ENCODE measurements at places on chromosomes 13 and 19.

DNA sequence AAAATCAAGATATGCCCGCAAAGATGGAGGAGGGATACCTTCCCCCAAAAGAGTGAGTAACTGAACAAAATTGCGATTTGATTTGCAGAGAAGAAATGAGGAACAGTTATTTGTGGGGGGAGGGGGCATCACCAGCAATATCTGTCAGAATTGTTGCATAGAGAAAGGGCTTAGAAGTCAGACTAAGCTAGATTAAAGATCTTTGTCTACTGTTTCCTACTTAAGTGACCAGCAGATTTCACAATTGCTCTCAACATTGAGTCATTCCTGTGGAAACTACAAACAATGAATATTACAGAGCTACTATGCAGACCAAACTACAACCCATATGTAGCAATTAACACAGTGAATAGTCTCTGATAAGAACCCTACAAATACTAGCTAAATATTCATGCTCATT lies 27.4 kb downstream of the FPR3 start:
- DNase-seq: no peak

DNA sequence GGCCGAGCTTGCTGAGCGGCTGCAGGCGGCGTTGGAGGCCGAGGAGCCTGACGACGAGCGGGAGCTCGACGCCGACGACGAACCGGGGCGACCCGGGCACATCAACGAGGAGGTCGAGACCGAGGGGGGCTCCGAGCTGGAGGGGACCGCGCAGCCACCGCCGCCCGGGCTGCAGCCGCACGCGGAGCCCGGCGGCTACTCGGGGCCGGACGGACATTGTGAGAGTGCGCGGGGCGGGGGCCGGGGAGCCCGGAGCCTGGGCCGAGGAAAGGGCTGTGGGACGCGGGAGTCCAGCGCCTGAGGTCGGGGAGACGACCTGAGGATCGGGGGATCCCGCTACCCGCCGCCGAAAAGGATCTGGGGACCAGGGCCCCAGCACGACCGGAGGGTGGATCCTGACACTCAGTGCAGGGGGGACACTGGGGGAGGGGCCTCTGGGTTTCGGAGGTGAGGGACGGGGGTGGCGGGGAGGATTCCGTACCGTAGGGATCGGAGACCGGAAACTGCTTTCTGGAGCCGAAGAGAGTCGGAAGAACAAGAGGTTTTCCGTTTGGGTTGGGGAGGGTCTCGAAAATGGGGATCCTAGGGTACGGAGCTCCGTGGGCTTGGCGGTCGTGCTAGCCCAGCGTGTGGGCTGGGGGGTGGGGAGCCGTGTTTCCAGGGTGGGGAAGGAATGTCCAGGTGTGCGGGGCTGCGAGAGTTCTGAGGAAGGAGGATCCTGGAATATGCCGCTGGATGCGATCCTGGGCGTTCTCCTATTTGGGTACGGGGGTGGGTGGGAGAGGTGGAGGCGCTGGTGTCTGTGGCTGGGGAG lies 616 bp downstream of the HNRNPUL1 start:
- DNase-seq: peak; percentile 81

- DNase-seq: no peak
Measured at GRCh38 chr13:109087916-109088623, 458.7 kb downstream of the MYO16 start.

DNA sequence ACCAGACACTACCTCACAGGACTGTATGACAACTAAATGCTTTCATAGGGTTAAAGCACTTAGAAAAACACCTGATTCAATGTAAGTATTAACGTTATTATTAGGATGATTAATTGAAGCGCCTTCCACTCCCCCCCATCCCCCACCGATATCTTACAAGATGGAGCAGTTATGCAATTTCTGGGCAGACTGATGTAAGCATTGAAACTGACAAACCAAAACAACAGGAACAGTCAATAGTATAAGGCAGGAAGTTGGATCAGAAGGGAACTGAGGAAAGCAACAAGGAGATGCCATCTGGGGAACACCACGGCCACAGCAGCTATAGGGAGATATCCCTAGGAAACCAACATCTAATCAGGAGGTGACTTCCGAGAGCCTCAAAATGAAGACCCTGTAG lies 3.8 kb downstream of the LCP1 start:
- no peak for DNase-seq

- no peak for DNase-seq
Measured at GRCh38 chr19:54307389-54308020, 5.5 kb downstream of the LILRA5 start.

GRCh38 chr19:17855280-17856152 lies 4.2 kb upstream of the RPL18A start:
- DNase-seq: no peak

DNA sequence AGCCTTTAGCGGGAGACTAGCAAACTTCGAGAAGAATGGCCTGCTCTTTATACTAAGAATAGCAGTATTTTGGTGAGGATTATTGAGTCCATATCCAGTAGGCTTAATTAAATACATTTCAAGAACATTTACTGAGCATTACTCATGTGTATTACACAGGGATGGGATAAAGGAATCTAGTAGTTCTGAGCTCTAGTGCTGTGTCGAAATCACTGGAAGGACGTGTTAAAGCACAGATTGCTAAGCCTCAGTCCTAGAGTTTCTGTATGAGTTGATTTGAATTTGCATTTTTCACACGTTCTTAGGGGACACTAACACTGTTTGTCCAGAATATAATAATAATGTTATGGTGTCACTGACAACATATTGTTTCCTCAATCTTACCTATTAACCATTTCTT lies 9.0 kb downstream of the ZNF302 start:
- no peak for DNase-seq

- no peak for DNase-seq
Measured at GRCh38 chr13:79160818-79161217, 245.2 kb downstream of the RBM26 start.

- DNase-seq: no peak
Measured at GRCh38 chr19:42018503-42019193, 24.6 kb upstream of the ATP1A3 start.

DNA sequence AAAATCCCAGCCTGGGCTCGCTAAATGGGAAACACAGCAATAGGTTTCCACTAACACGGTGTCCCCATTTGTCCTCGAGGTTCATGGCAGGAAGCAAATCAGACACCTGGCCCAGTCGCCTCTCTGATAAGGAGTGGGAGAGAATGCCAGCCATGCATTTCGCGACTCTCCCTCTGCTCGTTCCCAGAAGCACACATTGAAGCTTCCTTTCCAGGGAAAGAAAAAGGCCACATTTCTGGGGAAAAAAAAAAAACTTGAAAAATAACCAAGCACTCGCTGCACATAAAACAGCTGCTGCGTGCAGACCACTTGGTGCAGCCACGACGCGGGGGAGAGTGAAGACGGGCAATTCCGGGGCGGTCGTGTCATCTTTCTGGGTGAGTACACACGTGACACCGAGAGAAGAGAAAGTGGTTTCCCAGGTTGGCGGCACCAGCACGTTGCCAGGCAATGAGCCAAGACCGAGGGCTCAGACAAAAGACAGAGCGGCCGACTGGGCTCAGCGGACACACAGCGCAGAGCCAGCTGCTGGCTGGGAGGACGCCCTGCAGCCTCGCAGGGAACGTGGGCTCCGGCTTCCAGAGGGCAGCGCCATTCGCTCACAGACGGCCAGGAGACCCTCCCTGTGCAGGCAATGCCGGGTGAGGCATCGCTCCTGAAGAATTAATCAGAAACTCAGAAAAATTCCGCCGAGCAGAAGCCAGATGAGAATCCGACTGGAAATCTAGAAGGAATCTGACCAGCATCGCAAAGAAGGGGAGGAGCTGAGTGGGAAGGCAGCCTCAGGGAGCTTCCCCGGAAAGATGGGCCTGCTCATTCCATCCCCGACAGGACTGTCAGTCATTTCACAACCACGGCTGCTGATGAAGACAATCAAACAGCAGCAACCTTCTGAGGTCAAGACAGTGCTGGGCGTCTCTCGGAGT lies 83.2 kb upstream of the IRS2 start:
- peak; percentile 86 for DNase-seq

DNA sequence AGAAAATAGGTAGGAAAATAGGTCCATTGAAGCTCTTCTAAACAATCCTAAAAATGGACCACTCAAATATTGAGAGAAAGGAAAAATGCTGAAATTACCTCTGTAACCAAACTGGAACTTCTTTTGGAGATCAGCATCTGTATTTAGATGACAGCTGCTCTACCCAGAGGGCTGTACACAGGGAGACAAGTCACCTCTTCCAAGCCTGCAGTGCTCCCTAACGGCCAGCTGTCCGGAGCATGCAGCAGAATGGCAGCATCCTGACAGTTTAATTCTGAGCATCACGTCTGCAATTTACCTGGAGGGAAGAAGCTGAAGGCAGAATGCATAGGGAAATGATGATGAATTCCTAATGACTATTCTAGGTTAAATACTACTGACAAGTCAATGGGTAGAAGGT lies 62.8 kb upstream of the DIAPH3 start:
- DNase-seq: no peak

DNA sequence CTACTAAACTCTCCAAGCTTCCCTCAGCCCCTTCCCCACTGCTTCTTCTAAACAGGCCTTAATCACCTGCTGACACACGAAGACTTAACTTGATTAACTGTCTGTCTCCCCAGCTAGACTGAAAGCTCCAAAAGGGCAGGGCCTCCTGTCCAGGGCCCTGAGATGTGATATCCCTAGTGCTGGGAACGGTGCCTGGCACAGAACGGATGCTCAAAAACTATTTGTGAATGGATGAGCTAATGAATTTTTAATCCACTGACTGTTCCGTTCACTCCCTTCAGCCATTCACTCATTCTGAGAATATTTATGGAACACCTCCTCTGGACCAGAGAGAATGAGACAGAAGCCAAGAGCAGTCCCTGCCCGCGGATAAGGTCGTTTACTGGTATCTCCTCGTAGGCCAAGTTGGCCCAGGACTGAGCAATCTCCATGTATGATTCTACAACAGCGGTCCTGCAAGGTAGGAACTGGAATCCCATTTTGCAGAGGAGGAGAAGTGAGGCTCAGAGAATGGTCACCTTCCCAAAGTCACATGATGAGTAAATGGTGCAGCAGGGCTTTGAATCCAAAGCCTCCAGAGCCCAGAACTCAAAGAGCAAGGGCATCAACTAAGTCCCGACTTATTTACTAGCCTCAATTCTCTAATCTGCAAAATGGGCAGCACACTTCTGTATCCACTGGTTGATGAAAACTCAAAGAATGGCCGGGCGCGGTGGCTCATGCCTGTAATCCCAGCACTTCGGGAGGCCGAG lies 3.4 kb downstream of the DMWD start:
- DNase-seq: no peak

DNA sequence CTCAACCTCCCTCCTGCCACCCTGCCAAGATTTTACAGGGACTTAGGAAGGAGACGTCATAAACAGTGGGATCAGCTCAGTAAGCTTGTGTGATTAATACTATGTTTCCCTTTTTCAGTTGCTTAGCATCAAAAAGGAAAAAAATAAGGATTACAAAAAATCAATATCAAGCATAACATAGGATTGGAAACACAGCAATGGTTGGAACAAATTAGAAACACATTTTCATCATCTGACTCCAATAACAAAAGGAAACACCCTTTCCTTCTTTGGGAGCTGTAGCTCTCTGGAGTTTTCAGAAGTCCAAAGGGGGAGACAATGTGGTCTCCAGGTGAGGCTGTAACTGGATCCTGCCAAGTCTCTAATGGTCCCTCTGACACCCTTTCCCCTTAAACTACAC lies 233.4 kb downstream of the B3GLCT start:
- DNase-seq: no peak

- no peak for DNase-seq
Measured at GRCh38 chr19:17536955-17537354, 18.5 kb upstream of the COLGALT1 start.

DNA sequence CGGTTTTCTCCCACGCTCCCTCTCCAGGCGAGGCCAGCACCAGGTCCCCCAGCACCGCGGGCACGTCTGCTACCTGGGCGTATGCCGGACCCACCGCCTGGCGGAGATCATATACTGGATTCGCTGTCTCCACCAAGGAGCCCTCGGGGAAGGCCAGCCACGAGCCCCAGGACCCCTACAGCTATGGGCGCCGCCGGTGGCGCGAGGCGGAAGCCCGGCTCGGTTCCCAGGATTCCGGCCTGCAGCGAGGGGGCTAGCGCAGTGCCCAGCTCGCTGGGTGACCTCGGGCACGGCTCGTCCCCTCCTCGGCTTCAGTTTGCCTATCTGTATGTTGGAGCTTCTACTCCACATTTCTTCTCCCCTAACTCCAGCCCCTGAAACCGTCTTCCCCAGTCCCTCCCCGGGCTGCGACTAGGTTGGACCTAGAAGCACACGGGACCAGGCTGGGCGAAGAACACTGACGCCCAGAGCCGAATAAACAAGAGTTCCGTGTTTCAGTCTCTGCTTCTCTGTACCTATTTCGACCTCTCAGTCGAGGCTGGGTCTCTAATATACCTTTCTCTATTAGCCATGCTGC lies 749 bp upstream of the CPT1C start:
- no peak for DNase-seq

Data from coronary artery (tissue), 2 donors.